Left cardiac atrium (tissue), 4 donors: ENCODE measurements at places on chromosomes 2 and 18.

DNA sequence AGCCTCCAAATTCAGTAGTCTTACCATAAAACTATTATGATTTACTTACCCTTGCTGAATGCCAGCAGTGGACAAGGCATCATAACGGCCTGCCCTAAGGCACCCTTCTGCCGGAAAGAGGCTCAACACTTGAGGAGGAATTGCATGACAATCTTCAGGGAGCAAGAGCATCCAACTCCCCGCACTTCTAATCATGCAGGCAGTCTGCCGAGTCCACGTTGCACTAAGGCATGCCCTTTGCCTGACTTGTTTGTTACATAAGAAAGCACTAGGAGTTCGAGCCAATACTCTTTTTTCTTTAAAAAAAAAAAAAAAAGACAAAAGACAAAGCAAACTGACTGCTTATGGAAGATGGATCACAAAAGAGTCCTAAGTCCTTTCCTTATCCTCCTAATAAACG lies 17.9 kb upstream of the SPTBN1 start:
- peak; percentile 57 for DNase-seq

DNA sequence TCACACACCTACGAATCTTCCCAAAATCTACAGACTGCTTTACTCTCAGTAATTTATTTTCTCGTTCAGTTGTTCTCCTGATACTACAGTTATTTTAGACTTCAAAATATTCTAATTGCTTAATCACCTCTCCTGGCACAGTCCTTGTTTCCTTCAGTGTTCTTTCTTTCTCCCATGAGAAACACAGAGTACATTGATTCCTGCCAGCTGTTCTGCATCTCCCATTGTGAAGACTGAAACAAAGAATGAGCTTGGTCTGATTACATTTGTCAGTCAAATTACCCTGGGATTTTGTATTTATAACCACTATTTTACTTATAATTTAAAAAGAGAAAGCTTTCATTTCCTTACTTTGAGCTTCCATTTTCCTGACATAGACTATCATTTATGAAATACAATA lies 63.9 kb upstream of the TANK start:
- no peak for DNase-seq

DNA sequence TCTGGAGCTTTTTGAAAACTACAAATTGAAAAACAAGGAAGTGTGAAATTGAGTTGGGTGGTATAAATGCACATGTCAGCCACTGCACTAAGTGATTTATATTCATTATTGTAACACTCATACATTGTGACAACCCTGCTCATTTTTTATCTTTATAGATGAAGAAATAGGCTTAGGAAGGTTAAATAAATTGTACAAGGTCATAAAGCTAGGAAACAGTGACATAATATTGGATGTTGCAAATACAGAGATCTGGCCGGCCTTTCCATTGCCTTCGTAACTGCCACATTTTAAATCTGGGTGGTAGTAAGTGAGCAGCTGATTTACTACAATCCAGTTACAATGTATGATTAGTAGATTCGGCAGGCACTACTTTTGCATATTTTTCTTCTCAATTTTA lies 76.6 kb upstream of the LPIN2 start:
- no peak for DNase-seq

DNA sequence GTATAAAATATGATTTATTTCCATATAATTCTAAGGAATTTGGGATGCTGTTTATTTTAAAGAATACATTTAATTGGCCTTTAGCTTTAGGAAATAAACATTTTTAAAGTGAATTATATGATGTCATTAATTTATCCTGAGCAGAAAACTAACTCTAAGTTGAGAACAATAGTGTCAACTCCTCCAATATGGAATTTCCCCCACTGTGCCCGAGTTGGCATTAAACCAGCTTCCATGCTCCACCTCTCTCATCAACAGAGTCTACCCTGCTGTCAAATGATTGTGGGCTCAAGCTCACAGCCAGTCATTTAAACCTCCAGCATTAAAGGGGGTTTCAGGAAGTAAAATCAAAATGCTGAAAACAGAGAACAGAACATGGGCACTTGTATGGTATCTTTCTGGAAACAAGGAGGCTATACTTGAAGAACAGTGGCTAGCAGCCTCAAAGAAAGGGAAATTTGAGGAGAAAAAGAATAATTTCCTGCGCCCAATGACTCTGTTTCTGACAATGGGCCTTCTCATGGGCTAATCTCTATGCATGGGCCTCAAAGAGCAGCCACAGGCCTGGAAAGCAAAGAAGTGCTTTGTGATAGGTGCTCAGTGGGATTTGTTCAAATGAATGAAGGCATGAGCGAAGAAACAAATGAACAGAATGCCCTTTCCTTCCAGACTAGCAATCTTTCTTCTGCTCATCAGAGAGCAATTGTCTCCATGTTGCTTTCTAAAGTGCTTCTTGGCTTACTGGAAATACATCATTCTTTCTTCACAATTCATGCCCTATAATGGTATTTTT lies 252.8 kb downstream of the MTX2 start:
- DNase-seq: no peak

GRCh38 chr2:168521053-168521741 lies 65.1 kb downstream of the CERS6 start:
- DNase-seq: no peak

GRCh38 chr2:234919711-234920110 lies 32.1 kb upstream of the SH3BP4 start:
- DNase-seq: no peak

DNA sequence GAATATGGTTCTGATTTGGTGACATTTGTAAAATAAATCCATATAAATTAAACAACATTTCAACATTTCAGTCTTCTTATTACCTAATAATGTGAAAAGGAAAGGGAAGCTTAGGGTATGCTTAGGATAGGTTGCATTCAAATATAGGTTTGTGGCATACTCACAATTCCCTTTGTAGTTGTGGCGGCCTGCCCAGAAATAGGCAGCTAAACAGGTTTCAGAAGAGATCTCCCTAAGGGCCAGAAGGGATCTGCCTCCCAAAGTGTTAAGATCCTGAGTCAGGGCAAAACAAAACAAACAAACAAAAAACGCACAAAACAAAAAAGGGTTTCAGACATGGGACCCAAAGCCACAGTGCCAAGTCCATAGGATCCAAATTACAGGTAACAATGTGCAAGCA lies 41.4 kb upstream of the TCF7L1 start:
- no peak for DNase-seq

DNA sequence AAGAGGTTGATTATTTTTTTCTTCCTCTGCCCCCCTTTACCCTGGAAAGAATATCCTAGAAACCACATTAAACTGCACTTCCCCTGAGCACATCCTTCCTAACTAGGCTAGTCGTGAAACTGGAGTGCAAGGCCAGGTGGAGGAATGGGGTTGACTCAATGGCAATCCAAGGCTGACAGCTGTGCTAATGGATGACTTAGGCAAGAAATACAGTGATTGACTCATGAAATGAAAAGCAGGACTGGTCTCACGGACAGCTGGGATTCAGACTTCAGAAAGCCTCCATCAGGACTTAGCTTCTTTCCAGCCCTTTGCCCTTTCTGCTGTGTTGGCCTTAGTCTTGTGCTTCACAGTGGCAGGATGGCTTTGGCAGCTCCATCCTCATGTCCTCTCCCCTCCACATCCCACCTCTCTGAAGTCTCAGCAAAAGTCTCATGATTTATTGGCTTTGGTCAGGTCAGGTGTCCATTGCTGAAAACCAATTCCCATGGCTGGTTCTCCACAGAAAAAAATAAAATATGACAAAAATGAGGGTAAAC lies 33.8 kb downstream of the INSIG2 start:
- DNase-seq: no peak

GRCh38 chr2:237156031-237156856 lies 70.6 kb downstream of the COPS8 start:
- DNase-seq: peak; percentile 73

- DNase-seq: no peak
Observed at GRCh38 chr2:167128130-167128529, 239.8 kb downstream of the XIRP2 start.

DNA sequence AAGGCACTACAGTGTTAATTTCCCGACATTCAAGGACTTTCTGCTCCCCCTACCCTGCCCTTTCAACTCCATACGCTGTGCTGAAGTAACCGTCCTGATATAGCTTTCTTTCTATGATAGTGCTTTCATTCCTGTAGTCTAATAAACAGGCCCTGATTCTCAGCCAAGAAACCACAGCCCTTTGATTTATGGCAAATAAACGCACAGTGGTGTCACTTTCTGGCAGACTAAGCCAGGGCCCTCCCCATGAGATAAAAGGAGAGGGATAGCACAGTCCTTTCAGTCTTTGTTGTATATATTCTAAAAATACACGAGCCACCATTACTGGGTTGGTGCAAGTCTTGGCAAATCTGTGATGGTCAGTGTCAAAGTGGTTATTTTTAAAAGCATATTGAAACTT lies 291.2 kb downstream of the ALPK2 start:
- no peak for DNase-seq

DNA sequence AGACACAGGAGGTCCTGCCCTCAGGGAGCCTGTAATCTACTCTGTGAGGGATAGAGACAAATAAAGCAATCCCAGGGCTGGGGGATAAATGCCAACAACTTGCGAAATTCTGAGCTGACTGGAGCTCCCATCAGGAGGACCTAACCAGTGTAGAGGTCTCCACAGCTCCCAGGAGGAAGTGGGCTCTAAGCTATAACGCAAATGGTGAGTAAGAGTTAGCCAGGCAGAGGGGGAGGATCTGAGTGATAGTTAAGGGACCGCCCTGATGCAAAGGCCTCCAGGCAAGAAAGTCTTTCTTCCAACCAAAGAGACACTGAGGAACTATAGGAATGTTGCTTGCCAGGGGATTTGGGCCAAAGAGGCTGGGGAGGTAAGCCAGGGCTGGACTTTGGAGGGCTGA lies 16.0 kb upstream of the ZNF532 start:
- DNase-seq: no peak

DNA sequence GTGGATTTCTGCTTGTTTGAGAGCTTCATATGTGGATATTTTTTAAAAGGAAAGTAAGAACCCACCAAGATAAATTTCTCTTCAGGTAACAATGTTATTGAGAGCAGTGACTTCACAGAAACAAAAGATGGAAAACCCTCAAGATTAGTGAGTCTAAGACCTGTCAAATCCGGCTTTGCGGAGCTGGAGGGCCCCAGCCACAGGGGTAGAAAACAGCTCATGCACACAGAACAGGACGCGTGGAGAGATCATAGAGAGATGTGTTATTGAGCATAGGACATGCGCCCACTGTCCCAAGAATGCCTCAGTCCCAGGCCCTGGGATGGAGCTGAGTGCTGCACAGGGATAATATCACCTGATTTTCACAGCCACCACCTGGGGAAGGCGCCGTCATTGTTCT lies 21.3 kb downstream of the EDAR start:
- DNase-seq: no peak

DNA sequence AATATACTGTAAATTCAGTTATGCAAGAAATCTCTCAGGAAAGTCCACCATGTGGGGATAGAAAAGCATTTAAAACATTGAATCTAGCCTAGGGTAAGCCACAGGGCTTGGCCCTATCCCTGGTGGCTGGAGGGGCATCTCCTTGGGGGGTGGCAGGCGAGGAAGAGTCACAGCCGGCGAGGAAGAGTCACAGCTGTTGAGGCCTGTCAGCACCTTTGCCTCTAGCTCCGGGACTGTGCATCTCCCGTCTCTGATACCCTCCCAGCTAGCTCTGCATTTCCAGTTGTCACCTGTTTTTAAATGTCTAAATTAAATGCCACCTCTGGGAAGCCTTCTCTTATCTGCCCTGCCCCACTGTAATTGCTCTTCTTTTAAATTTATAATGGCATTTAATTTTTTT lies 276.7 kb downstream of the ZNF407 start:
- no peak for DNase-seq

DNA sequence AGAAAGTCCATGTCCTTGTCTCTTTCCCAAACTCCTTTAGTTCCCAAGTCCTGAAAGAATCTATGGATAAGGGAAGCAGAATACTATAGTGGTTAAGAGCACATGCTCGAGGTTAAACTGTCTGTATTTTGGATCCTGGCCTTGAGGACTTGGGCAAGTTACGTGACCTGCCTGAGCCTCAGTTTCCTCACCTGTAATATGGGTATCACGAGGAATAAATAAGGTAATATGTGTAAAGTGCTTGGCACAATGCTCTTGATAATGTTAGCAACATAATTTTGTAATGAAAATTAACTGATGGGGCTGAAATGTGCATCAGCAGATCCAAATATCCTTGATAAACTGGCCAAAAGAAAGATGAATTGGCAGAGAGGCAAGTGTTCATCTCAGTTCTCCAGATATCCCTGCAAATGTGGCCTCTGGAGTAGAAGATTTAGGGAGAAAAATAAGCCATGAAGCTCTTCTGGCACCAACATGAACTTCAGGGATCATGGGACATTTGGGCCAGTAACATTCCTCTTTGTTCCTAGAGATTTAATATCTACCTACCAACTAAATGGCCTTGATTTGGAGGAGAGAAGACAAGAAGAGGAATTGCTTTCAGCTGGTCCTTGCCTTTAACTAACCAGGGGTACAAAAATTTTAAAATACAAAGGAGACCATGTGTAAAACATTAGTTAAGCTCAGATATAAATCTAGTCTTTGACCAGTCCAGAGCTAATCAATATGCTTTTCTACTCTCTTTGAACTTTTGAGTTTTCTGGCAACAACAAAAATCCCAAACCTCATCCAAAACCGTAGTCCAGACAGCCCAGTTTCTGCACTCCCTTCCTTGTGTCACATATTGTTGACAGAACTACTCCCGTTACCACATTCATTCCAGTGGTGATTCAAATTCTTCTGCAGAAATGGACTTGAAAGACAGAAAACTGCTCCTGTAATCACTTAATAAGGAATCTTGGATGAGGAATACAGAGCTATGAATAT lies 52.7 kb upstream of the EML4 start:
- DNase-seq: no peak
